Pulmonary artery endothelial cell (primary cell): ENCODE measurements at places on chromosomes 7 and 10. TPM values are rescaled to one million over a fixed set of nuclear protein-coding genes. Genes with fewer than 3 reads are reported as not detected.

DNA sequence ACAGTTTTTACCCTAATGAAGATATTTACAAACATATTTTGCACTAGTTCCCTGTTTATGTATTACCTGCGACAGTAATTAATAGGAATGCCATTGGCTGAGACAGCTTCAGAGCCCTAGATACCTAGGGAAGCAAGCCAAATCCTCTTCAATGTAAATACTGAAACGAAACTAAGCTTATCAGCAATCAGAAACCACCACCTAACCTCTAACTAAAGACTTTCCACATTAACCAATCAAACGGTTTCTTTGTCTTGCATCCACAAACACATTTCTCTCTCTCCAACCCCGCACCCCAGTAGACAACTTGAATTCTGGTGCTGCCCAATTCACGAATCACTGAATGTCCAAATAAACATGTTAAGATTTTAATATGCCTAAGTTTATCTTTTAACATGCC, 474.4 kb upstream of the C7orf33 start:
- DNase-seq, result no peak

GRCh38 chr7:511476-512145, 8.0 kb downstream of the PDGFA start:
- no peak for DNase-seq

The CALML5 gene
- not detected in 2 replicates for total RNA-seq

DNA sequence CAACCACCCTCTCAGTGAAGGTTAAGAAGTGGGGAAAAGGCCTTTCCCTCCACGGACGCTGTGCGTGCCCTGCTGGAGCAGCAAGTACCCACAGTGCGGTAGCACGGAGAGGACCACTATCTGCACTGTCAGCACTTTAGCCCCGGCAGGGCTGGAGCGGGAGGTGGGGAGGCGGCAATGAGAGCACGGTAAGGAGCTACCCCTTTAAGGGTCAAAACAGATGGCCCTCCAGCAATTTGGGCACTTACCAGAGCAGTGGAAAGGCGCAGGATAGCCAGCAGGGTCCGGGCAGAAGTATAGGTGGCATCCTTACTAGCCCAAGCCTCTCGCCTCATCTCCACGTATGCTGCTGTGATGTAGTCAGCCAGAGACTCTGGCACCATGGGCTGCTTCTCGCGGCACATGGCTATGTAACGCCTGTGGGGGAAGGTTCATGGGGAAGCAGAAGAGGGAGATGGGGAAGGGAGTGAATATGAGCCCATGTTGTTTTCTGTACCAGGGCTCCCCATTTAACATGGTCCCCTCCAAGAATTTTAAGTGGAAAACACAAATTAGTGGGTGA, 5.2 kb downstream of the COPS6 start:
- DNase-seq, result no peak

The LBX1 gene
- total RNA-seq, result not detected in 2 replicates

DNA sequence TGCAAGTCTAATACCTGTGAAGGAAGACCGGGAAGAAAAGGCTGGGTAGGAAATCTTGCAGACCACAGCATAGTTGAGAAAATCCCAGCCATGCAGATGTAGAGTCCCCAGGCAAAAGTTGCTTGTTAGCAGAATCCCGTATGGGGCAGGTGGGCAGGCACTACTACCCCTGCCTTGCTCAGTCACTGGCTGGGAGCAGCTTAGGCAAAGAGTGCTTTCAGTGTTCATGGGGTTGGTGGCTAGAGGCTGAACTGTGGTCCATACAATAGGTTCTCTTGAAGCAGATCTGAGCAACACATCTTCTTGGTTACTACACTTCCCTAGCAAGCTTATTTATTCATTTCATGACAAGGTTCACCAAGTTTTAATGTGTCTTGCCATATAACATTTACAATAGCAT, 92.6 kb downstream of the AHCYL2 start:
- no peak for DNase-seq

The NYAP1 gene
- total RNA-seq, result 2.0 and 4.2 TPM in 2 replicates

- DNase-seq, result no peak
Observed at GRCh38 chr7:112302566-112302965, 96.1 kb downstream of the ZNF277 start.

GRCh38 chr10:103551619-103552602, 58.4 kb downstream of the NEURL1 start:
- no peak for DNase-seq

DNA sequence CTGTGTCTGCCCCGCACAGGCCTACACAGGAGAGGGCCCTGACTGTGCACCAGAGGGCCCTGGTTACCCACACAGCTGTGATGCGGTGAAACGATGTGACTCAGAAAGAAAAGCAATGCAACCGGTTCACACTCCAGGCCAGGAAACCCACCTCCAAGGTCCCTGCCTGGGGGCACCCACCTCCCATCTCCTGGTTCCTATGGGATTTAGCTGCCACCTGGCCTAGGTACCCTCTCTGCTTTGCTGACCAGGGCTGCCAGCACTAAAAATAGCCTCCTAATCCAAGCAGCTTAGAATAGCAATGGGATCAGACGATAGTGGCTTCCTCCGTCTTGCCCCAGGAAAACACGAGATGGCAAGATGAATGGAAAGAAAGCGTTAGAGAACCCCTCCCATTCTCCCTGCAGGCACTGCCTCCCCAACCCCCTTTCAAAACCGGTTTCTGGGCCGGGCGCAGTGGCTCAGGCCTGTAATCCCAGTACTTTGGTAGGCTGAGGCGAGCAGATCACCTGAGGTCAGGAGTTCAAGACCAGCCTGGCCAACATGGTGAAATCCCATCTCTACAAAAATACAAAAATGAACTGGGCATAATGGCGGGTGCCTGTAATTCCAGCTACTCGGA, 12.4 kb downstream of the RBP3 start:
- DNase-seq, result no peak

The FKBP9 gene
- 119 and 144 TPM in 2 replicates for total RNA-seq

- DNase-seq, result no peak
Observed at GRCh38 chr7:41459623-41460261, 243.1 kb downstream of the INHBA start.

The PTN gene
- 0.13 and 0.46 TPM in 2 replicates for total RNA-seq

The OR2A25 gene
- not detected in 2 replicates for total RNA-seq

The GIMAP5 gene
- 2.1 and 4.4 TPM in 2 replicates for total RNA-seq

The PRLHR gene
- not detected in 2 replicates for total RNA-seq
